Muscle of leg (tissue), 16 donors: ENCODE measurements at places on chromosomes 6 and 20. TPM values are rescaled to one million over a fixed set of nuclear protein-coding genes. Genes with fewer than 3 reads are reported as not detected.
A peak's percentile ranks its signal among the peaks of the same experiment; 100 is the strongest.

GRCh38 chr6:22445946-22446345 is 123.4 kb upstream of the HDGFL1 start:
- H3K27ac ChIP-seq = no peak overlapping the region
- peak; percentile 14 for DNase-seq
- H3K4me1 ChIP-seq = peaks cover 20% of the 10 kb centered on the region
- H3K27me3 ChIP-seq = no peaks in the 10 kb centered on the region

- peaks cover 15% of the 10 kb centered on the region for H3K4me1 ChIP-seq
- DNase-seq = no peak
- H3K4me3 ChIP-seq = no peak overlapping the region
- no peaks in the 10 kb centered on the region for H3K27me3 ChIP-seq
- H3K36me3 ChIP-seq = no peaks in the 10 kb centered on the region
These were observed 60.8 kb downstream of the TGM2 start for GRCh38 chr20:38104285-38104684.

GRCh38 chr6:34129753-34130152 is 16.1 kb downstream of the GRM4 start:
- H3K27ac ChIP-seq = no peak overlapping the region
- H3K4me1 ChIP-seq = no peaks in the 10 kb centered on the region
- H3K27me3 ChIP-seq = peaks cover 13% of the 10 kb centered on the region

DNA sequence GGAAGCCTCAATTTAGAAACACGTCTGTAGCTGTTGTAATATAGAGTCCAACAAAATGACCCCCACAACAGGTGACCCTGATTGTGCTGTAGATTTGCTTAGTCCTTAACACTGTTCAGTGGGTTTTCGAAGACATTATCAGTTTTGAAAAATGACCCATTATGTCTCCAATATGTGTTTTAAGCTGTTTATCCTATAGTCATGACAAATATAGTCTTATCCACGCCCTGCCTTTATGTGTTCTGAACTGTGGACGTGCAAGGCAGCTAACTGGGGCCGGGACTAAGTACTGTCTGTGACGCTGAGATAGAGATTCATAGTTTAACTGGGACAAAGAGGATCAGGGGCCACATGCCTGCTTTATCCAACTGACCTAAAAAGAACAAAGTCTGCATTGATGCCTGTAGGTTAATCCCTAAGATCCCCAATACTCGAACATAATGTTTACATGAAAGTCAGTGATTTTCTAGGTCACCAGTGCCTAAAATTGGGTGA is 192.4 kb downstream of the CD83 start:
- no peak overlapping the region for H3K27ac ChIP-seq
- H3K4me3 ChIP-seq = no peak overlapping the region
- H3K36me3 ChIP-seq = no peaks in the 10 kb centered on the region
- H3K4me1 ChIP-seq = peaks cover 3% of the 10 kb centered on the region
- H3K27me3 ChIP-seq = no peaks in the 10 kb centered on the region

DNA sequence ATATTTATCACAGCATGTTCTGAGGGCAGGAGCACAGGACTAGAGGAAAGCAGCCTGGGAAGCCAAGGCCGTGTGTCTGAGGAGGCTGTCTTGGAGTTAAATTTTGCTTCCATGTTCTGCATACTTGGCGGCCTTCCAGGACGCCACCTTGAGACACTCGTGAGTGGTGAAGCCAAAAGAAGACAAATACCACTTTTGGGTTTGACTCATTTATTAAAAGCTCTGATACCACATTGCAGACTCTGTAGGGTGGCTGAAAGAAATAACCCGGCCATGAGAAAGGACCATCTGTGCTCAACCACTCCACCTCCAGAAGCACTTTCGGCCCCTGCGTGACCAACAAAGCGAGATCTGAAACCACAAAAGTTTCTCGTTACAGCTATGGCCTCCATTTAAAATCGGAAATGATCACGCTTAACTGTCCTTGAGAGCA is 120.0 kb downstream of the TMEM242 start:
- H3K36me3 ChIP-seq = peaks cover 53% of the 10 kb centered on the region
- no peaks in the 10 kb centered on the region for H3K27me3 ChIP-seq
- H3K4me3 ChIP-seq = no peak overlapping the region
- no peak for DNase-seq

DNA sequence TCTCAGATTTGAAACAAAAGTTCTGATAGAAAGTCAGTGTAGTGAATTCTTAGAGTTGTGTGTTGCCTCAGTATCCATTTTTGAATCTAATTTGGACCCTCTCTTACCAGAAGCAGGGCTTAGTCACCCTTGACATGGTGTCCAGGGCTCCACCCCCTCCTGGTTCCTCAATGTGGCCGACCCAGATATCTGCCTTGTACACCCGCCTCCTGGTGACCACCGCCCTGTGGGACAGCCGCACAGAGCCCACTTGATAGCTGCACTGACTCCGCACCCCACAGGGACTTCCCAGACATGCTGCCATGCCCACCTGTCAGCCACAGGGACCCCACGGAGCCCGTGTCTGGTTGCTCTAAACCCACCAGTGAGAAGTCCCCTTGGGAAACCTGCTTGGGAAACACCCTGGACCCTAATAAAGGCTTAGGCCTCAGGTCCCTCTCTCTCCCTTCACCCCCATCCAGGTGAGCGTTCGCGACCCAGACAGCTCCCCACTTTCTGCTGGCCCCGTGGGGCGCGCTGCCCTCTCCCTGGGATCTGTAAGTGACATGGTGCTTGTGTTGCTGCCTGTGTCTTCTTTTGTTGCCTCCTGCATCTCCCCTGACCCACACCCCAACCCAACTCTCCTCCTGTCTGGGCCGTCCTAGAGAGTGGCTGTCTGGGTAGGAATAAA is 47.2 kb upstream of the SYNDIG1 start:
- no peaks in the 10 kb centered on the region for H3K27me3 ChIP-seq
- DNase-seq = no peak
- H3K4me3 ChIP-seq = no peak overlapping the region
- no peaks in the 10 kb centered on the region for H3K36me3 ChIP-seq
- no peaks in the 10 kb centered on the region for H3K4me1 ChIP-seq

- H3K36me3 ChIP-seq = no peaks in the 10 kb centered on the region
- peak; percentile 98 for DNase-seq
These were observed 240.1 kb upstream of the TBX18 start for GRCh38 chr6:85004361-85004995.

GRCh38 chr6:16228709-16229665 is 9.4 kb upstream of the GMPR start:
- H3K4me1 ChIP-seq = peaks cover 13% of the 10 kb centered on the region
- DNase-seq = no peak
- H3K27me3 ChIP-seq = peaks cover 16% of the 10 kb centered on the region
- no peaks in the 10 kb centered on the region for H3K36me3 ChIP-seq

- no peaks in the 10 kb centered on the region for H3K36me3 ChIP-seq
- H3K27me3 ChIP-seq = peaks cover 2% of the 10 kb centered on the region
- H3K27ac ChIP-seq = no peak overlapping the region
These were observed 62.5 kb upstream of the TOP1 start for GRCh38 chr20:40966103-40966502.

DNA sequence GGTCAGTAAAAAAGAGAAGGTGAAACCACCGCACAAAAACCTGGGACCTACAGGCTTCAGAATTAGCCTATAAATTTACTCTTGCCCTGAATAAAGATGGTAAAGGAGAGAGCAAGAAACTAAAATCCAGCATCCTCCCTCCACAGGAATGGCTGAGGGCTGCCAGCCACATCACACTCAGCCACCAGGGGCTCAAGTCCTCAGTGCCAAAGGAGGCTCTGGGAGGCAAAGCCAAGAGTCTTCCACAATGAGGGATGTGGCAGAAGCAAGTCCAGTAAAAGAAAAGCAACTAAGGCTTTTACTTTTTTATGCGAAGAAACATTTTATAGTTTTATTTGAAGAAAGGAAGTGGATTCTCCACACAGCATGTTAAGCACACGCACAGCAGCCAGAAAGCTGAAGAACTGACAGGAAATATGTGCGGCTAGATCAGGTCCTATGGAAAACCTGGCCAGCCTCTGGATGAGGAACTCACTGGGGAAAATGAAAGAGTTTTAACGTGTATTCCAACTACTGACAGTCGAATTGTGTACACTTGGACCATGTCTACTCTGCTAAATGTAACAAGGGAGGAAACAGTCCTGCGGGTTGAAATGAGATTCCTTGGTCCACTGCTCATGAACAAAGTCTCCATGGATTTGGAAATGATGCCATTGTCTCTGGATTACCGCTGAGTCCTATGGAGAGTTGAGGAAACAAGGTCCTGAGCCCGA is 219.4 kb upstream of the SSTR4 start:
- peaks cover 39% of the 10 kb centered on the region for H3K4me1 ChIP-seq
- H3K27ac ChIP-seq = peak overlapping the region; percentile 72
- H3K27me3 ChIP-seq = no peaks in the 10 kb centered on the region
- no peaks in the 10 kb centered on the region for H3K36me3 ChIP-seq
- no peak overlapping the region for H3K4me3 ChIP-seq
- peak; percentile 94 for DNase-seq

DNA sequence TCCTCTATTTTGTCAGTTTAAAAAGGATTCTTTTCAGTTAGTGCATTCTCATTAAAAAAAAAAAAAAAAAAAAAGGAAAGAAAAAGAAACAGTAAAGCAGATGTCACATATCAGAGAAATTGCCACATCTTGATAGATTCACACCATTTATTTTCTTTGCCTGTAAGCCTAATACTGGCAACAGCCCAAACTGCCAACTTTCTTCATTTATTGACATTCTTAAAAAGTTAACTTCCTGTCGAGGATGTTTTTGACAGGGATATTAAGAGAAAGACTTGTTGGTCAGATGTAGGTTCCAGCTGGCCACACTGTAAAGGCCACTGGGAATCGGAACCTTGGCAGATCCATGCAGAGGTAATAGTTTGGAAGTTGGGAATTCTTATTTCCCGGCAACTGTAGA is 332.6 kb downstream of the NRN1 start:
- no peak overlapping the region for H3K27ac ChIP-seq
- no peak overlapping the region for H3K4me3 ChIP-seq
- H3K4me1 ChIP-seq = peaks cover 19% of the 10 kb centered on the region

DNA sequence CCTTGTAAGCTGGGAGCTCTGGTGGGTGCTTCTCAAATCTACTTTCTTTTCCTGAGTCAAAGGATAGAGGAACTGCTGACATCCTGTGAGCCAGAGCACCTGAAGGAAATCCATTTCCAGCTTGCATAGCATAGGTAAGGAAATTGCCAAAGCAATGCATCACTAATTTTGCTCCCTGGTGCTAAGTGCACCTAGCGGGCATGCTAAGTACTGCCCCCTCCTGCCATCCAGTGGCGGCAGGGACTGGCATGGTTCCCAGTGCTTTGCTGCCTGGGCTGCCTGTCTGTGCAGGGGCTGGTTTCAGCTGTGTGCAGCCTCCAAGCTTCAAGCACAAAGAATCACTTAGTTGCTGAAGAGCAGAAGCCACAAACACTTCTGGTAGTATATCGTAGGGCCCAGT is 63.9 kb downstream of the FARS2 start:
- H3K4me3 ChIP-seq = no peak overlapping the region
- H3K27me3 ChIP-seq = no peaks in the 10 kb centered on the region
- DNase-seq = no peak
- H3K4me1 ChIP-seq = no peaks in the 10 kb centered on the region

DNA sequence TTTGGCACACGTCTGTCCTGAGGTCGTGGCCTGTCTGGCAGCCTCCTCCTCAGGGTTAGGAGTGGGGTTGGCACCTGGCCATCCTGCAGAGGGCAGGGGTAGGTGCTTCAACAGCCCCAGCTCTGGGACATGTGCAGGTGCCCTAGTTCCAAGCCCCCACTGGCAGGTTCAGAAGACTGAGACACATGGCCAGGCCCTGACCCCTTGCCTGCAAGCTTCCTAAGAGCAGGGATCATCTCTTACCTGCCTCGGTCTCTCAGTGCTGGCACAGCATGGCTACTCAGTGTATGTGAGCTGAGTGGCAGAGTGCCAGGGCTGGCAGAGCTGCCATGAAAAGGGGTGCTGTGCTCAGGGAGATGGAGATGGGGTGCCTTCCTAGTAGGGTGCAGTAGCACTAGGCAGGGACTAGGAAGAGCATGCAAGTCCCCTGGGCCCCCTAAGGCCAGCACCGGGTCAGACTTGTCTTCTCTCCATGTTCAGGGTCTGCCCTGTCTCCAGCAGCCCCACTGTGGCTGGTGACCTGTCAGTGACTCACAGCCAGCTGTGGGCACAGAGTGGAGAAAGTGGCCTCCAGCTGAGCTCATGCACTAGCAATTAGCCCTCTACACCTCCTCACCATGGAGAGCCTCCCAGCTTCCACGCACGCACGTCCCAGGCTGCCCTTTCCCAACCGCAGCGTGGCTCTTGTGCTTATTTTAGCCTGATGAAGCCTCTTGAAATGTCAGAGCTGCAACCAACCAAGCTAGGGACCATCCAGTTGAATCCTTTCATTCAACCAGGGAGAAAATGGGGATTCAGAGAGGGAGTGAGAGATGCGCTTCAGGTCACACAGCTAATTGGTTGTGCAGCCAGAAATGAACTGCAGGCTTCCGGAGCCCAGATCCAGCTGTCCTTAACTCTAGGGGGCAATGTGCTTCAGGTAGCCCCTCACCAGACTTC is 116.6 kb downstream of the MRPL14 start:
- H3K4me1 ChIP-seq = peaks cover 15% of the 10 kb centered on the region
- no peak for DNase-seq
- H3K4me3 ChIP-seq = no peak overlapping the region
- H3K36me3 ChIP-seq = no peaks in the 10 kb centered on the region

DNA sequence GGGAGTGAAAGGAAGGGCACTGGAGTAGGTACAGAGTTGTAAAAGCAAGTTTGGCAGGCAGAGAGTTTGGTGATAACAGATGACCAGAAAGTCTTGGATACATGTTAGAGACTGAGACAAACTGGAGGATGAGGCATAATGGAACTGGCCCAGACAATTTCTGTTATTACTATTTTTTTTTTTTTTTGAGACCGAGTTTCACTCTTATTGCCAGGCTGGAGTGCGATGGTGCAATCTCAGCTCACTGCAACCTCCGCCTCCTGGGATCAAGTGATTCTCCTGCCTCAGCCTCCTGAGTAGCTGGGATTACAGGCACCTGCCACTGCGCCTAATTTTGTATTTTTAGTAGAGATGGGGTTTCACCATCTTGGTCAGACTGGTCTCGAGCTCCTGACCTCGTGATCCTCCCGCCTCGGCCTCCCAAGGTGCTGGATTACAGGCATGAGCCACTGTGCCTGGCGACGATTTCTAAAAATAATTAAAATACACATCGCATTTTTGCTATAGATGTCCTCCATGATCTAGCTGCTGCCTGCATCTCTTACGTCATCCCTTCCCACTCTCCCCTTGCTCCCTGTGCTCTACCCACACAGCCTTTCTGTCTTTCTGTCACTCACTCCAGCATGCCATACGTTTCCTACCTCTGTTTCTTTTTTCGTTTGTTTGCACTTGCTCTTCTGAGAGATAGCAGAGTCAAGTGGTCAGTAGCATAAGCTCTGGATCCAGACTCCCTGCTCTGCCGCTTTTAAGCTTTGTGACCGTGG is 23.5 kb downstream of the MAPK14 start:
- H3K27me3 ChIP-seq = no peaks in the 10 kb centered on the region
- peaks cover 4% of the 10 kb centered on the region for H3K4me1 ChIP-seq
- no peaks in the 10 kb centered on the region for H3K36me3 ChIP-seq

The RRBP1 gene
- total RNA-seq = 125 TPM

The HLA-DQA1 gene
- total RNA-seq = 2.6 TPM

The LTA gene
- 0.04 TPM for total RNA-seq

The CAGE1 gene
- 0.04 TPM for total RNA-seq

The ZSWIM3 gene
- 5.6 TPM for total RNA-seq
